Type B pancreatic cell (in vitro differentiated cells): ENCODE measurements at places on chromosomes 13 and 19. TPM values are rescaled to one million over a fixed set of nuclear protein-coding genes. Genes with fewer than 3 reads are reported as not detected.

- H3K27me3 ChIP-seq = no peaks in the 10 kb centered on the region
- peaks cover 24% of the 10 kb centered on the region for H3K4me1 ChIP-seq
- DNase-seq = no peak
- H3K36me3 ChIP-seq = no peaks in the 10 kb centered on the region
Measured at GRCh38 chr19:18495204-18495911, 26.5 kb downstream of the ELL start.

GRCh38 chr13:32362574-32362973 is 47.3 kb downstream of the BRCA2 start:
- no peaks in the 10 kb centered on the region for H3K27me3 ChIP-seq
- peaks cover 9% of the 10 kb centered on the region for H3K36me3 ChIP-seq
- H3K4me1 ChIP-seq = no peaks in the 10 kb centered on the region
- DNase-seq = no peak
- no peak overlapping the region for H3K4me3 ChIP-seq

GRCh38 chr19:5055457-5055776 is 86.5 kb downstream of the KDM4B start:
- H3K4me1 ChIP-seq = no peaks in the 10 kb centered on the region
- no peak for DNase-seq
- no peaks in the 10 kb centered on the region for H3K27me3 ChIP-seq
- peaks cover 8% of the 10 kb centered on the region for H3K36me3 ChIP-seq
- H3K27ac ChIP-seq = no peak overlapping the region

Gene CYP4F2
- not detected in 2 replicates for total RNA-seq

Gene SYNE4
- total RNA-seq = 8.7 and 14.5 TPM in 2 replicates
